ENCODE measurements at places on chromosomes 2 and 18.

- no peak for DNase-seq
Observed at GRCh38 chr18:22961156-22961555, 28.0 kb downstream of the RBBP8 start.

- DNase-seq, result no peak
Observed at GRCh38 chr2:178152033-178152432, 39.8 kb downstream of the RBM45 start.

DNA sequence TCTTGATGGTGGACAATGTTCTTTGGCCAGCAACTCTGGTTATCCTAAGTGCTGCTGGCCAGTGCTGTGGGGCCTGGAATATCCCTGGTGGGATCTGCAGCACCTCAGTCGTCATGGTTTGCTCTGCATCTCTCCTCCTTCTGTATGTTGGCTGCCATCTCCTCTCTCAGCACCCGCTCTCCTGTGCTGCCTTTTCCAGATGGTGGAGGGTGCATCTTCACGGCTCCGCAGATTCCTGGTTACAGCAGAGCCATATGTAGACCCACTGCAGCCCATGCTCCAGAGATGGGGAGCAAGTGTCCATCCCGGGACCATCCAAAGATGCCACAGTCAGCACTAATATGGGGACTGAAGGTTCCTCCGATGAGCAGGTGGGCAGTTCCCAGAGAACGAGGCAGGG, 90.0 kb downstream of the VAPA start:
- DNase-seq, result no peak

DNA sequence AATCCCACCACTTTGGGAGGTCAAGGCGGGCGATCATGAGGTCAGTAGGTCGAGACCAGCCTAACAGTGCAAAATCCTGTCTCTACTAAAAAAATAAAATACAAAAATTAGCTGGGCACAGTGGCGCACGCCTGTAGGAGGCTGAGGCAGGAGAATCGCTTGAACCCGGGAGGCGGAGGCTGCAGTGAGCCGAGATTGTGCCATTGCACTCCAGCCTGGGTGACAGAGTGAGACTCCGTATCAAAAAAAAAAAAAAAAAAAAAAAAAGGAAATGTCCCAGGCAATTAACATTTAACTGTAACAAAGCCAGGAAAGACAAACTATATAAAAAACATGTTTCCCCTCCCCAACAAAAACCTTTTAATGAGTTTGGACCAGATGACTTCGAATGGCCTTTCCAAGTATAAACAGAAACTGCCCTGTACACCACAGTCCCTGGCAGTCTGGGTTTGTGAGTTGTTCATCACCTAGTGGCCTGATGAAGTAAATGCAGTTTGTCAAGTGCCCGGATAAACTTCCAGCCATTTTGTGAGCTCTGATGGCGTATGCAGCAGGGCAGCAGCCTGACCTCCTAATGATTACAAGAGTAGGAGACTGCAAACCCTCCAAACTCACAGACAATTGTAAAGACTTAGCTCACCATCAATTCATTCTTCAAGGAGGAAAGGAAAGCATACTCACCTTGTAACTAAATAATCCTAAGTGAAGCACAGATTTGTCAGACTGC, 16.6 kb upstream of the PCBP1 start:
- DNase-seq, result peak; percentile 83

DNA sequence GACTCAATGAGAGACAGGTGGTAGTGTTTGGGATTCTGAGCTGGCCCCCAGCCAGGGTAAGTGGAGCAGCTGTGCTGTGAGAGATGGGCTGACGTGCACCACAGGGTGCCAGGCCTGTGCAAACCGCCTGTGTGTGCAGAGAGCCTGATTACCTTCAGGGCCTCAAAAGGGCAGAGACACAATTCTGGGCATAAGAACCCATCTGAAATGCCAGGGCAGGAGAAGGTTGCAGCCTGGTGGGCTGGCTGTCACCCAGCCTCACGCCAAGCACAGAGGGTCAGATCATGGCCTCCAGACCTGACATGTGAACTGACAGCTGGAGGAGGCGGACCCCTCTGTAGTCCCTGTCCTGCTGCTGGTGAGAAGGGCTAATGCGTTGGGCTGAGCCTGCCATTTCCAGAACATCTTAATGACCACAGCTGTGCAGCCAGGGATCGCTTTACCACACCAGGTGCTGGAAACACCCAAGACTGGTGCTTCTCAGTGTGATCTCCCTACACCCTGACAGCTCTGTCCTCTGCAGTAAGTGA, 100.9 kb downstream of the ARL4C start:
- DNase-seq, result no peak

- DNase-seq, result no peak
Observed at GRCh38 chr2:47155091-47155876, at the start of gene STPG4. STPG4 (minus strand) TSS chr2:47155308; CDS start chr2:47155251, 57 bp downstream.

DNA sequence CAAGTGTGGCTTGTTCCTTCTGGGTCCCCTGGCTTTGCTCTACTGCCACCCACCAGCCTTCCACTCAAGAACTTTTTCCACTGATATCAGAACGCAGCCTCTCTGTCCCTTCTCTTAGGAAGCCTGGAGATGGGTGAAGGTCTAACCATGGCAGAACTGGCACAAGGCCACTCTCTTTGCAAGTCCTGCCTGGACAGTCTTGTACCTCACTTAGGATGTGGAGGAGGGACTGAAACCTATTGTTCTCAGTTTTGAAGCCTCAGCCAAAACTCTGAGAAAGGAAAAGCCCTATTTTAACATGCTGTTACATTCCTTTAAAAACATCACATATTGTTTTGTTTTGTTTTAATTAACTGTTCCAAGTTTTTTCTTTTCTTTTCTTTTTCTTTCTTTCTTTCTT, 58.9 kb upstream of the NCOA1 start:
- no peak for DNase-seq

DNA sequence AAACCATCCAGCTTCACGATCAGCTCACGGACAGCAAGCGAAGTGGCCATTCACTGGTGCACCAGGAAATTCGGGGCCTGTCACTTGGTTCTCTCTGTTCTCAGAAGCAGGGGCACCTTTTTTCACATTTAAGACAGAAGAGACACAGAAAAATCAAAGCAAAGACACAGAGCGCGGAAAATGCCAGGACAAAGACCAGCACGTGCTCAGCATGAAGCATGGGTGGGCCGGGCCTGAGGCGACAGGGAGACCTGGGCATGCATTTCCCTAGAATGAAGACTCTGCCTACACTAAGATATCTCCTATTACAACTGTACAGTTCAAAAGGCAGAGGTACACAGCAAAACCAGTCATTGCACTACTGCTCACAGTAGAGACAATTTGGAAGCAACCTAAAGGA, 117.4 kb upstream of the ID2 start:
- DNase-seq, result no peak

DNA sequence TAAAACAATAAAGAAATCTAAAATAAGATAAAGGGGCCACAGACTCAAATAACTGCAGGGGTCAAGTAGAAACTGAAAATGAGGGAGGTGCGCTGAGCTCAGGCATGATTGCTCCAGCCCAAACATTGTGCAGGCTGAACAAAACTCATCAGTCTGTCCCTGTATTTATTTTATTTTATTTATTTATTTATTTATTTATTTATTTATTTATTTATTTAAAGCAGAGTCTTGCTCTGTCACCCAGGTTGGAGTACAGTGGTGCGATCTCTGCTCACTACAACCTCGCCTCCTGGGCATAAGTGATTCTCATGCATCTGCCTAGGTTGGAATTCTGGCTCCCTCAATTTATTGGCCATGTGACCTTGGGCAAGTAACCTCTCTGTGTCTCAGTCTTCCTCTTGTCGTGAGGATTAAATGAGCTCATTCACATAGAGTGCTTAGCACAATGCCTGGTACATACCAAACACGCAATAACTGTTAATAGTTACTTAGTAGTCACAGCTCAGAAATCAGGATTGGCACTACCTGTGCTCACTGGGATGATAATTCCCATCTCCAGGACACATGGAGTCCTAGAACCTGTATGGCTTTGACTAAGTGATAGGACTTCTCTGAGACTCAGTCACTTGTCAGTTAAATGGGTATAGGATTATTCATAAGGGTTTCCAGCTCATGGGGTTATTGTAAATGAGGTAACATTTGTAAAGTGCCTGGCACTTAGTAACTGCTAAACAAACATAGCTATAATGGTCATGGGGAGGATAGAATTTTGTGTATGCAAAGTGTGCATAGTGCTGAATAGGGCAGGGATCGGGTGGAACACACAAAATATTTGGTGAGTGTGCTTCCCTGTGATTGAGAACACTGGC, 6.0 kb downstream of the SPEG start:
- peak; percentile 29 for DNase-seq
